Stimulated activated CD4-positive, alpha-beta T cell treated with anti-CD3 and anti-CD28 coated beads, Interleukin-15, amount 100 ng/mL, for 48 hours (primary cell): ENCODE measurements at places on chromosomes 1 and 21.

DNA sequence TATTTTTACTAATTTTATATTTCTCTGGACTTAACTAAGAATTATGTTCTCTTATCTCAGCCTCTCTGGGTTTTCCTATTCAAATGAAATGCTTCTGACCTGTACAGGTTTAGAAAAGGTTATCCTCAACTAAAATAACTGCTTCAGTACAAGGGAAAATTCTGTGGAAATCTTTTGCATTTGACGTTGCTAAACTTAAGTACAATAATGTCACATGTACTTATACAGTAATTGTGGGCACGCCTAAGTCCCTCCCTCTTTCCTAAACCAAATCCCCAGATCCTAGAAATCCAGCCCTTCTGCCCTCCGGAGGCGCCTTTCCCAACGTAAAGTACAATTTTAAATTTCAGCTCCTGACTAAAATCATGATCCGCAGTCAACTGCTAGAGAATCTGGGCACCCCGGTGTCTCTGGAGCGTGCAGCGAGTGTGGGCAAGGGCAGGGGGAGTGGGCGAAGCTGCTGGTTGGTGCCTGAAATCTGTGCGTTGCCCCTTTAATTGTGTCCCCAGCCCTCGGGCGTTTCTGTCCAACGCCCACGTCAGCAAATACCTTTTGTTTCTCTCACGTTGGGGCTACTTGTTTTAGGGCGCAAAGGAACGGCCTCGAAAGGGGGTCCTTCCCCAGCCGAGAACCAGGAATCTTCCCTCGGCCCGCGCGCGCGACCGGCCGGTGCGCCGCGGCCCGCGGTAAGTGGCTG is at the start of gene ZBTB8A:
Gene ZBTB8A (plus strand): TSS at position 541 of the 697 bp plus-strand sequence. CDS start 53,505 bp downstream, outside the sequence.
- DNase-seq = peak; percentile 9

- DNase-seq = no peak
These were observed 141.1 kb upstream of the SAMSN1 start for GRCh38 chr21:14687268-14687625.

GRCh38 chr1:54947540-54947939 is 32.9 kb upstream of the TMEM61 start:
- DNase-seq = no peak

DNA sequence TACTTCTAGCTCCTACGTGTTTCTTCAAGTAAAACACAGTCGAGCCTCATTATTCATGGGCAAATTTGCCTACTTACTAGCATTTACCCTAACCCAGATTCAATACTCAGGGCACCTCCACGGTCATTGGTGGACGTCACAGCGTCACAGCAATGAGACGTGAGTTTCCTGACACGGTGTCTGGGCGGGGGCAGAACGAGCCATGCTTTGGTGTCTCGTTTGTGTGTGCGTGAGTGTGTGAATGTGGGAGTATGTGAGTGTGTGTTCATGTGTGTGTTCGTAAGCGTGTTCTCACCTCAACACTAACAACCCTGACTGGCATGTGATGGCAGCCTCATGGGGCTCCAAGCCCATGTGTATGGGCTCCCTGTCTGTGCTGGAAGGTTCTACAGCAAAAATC is 17.5 kb upstream of the COL18A1 start:
- no peak for DNase-seq

DNA sequence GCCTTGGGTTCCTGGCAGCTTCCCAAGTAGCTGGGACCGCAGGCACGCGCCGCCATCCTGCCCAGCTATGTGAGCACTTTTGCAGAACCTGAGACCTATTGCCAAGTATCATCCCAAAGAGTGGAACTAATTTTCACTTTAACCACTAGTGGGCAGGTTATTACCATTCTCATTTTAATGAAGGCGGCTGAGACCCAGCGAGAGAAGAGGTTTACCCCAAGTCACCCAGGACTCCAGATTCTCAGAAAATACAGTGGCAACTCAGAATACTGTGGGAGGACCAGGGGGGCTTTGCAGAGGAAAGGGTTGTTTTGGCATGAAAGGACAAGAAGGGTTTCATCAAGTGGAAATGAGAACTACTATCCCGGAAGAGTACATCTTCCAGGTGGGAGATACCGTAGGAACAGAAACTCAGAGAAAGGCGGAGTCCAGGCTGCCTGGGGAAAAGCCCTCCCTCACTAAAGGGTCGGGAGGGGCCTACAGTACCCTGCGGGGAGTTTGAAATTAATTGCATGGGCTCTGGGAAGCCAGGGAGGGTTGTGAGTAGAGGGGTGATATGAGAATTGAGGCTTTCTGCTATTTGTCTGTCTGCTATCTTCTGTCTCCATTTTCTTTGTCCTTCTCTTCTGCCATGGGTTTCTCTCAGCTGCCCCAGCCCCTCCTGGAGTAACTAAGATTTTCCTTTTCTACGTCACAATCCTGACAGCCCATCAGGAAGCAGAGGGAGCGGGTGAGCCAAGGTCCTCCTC is 7.2 kb upstream of the SEMA4A start:
- no peak for DNase-seq

DNA sequence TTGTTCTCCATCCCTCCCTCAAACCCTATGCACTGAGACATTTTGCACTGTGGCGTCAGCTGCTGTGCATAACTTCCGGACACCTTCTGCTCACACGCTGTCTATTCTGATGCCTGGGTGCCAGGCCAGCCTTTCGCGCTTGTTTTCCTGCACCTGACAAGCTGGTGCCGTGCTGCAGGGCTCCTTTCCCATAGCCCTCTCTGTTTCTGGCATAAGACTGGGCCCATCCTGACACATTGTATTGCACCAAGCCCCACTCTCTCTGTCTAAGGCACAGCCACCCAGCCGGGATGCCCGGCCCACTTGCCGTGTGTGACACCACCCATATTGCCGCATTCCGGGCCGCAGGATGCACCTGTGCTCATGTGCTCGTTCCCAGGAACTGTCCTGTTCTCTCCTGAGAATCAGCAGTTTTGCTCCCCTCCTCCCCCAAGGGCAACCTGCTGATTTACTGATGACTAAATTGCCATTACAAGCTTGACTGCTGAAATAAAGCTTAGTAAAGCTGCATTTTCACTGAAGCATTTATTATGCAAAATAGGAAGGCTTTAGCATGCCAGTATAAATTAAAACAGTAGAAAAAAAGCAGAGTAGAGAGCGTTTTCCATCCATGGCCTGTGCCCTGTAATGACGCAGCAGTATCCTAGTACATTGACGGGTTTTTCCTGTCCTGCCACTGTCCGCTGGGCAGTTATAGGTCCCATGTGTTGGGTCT is 88.0 kb downstream of the CD247 start:
- DNase-seq = no peak

GRCh38 chr21:42669041-42669440 is 15.6 kb downstream of the PDE9A start:
- no peak for DNase-seq

DNA sequence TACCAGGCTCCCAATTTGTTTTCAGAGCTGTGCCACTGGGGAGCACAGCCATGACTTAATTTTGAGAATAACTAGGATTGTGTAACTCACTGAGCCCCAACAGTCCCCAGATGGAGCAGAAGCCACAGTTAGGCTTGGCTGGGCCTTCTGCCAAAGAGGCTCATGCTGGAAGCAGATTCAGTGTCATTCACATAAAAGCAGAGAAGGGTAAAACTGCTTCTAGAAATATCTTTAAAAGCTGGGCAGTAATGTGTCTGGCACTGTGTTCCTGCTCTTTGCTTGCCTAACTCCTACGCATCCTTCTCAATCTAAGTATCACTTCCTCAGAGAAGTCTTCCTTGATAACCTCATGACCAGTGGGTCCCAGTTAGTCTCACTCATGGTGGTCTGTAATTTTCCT is 20.3 kb downstream of the STK40 start:
- no peak for DNase-seq

DNA sequence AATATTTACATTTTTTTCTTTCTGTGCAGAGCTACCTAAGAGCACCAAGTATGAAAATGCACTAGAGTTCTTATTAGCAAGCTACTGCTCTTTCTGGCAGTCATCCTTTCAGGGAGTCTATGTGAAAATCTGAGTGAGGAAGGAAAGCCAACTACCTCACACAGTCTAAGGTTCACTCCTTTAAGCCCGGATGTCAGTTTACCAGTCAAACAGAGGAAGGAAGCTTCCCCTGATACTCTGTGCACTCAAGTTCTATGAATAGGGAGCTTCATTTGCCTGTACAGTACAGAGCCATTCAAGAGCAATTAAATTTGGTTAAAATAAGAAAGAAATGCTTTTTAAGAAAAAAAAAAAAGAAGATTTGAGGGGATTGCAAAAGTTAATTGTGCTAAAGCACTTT is 6.9 kb downstream of the COL11A1 start:
- DNase-seq = no peak

- no peak for DNase-seq
These were observed 671.3 kb downstream of the PTPRU start for GRCh38 chr1:29907596-29907995.

GRCh38 chr1:87706779-87707228 is 378.1 kb downstream of the LMO4 start:
- no peak for DNase-seq

GRCh38 chr1:47514229-47514628 is 76.4 kb downstream of the FOXD2 start:
- DNase-seq = no peak

DNA sequence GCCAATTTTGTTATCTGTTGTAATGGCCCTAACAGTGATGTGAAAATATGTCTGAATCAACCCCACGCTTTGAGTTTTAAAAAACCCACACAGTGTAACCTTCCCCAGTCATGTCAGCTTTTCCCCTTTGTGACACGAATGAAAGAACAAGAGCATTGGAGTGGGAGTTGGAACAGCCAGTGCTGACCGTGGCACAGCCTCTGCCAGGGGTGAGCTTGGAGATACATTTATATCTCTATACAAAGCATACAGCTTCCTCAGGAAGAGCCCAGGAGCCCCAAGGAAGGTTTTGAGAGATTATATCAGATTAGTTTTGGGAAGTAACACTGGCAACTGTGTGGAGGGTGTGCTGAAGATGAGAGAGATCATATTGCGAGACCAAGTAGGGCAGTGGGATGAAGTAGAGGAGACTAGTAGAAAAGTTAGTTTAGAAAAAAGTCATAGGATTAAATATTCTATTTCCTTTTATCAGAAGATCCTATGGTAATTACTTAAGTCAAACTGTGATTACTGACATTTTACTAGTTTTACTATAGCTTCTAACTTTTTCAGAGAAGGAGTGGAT is 15.9 kb downstream of the LRRC8B start:
- DNase-seq = no peak

- DNase-seq = no peak
These were observed 615 bp downstream of the CLIC4 start for GRCh38 chr1:24745711-24746413.

DNA sequence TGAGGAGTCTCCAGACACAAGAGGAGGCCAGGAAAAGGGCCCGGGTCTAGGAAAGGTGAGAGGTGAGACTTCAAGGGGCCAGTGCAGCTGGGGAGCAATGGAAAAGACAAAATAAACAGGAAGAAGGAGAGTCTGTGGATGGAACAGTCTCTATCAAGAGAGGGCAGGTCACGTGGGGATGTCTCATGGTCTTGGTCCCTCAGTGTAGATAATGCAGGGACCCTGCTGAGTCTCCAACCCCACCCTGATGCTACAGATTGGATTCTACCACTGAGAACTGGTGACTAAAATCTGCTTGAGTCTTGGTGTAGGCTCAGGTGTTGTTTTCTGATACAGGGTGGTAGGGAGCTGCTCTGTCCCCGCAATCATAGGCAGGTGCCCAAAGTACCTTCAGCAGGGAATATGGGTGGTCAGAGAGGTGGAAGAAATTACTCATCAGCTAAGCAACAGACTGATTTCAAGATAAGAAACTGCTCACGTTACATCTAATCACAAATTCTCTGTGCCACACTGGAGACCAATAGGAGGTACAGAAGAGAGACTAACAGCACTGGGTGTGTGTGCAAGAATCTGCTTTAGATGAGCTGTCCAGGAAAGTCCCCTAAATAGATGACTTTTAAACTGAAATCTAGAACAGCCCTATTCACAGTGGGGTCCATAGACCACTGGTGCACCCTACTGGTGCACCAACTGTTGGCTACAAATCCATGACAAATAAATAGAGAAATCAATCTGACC is 101.5 kb upstream of the TLR5 start:
- DNase-seq = no peak

- DNase-seq = peak; percentile 14
These were observed 16.9 kb upstream of the MTF2 start for GRCh38 chr1:93061895-93062792.

DNA sequence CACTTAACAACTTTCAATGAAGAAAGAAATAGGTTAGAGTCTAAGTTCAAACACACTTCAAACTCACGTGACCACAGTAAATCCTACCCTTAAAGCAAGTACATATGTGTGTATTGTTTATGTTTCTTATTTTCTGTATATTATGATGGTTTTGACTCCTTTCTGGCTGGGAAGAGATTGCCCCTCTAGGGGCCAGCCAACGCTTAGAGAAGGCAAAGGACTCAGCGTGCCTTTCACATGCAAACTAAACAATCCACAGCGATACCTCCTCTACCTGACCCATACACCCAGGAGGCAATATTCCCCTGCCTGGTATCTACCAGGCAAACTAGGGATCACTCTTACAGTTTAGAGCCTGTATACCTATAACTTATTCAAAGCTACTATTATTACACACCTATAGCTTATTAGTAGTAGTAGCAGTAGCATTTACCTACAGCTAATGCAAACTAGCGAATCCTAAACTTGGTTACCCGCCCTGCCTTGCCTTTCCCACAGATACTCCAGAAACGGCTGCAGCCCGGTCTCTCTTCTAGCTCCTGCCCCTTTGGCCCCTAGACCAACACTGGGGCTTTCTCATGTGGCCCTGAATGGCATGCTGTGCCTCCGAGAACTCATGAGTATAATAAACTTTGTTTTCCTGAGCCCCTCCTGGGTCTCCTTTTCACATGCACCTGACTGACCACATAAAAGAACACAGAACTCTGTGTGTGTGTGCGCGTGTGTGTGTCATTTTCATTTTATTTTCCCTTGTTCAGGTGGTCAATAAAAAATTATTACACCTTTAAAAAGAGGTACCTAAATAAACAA is 14.0 kb downstream of the NRIP1 start:
- DNase-seq = no peak

DNA sequence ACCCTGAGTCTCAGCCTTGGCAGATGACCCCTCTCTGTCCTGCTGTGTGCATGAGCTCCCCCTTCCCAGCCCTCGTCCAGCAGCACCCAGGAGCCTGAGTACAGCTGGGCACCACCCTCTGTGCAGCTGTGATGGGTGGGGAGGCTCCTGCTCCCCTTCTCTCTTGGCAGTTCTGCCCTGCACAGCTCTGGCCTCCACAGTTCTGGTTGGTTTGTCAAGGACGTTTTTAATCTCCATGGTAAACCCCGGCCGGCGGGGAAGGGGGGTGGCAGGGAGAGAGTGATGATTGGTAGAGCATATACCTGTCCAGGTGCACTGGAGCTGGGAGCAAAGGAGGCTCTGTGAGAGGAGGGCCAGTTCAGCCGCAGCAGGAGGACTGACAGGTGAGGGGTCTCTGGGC is at the start of gene CLCNKA:
Gene CLCNKA (plus strand): TSS at position 356 of the 400 bp plus-strand sequence. CDS start 584 bp downstream, outside the sequence.
- no peak for DNase-seq

- no peak for DNase-seq
These were observed 5.9 kb downstream of the CEP85 start for GRCh38 chr1:26239936-26240335.

DNA sequence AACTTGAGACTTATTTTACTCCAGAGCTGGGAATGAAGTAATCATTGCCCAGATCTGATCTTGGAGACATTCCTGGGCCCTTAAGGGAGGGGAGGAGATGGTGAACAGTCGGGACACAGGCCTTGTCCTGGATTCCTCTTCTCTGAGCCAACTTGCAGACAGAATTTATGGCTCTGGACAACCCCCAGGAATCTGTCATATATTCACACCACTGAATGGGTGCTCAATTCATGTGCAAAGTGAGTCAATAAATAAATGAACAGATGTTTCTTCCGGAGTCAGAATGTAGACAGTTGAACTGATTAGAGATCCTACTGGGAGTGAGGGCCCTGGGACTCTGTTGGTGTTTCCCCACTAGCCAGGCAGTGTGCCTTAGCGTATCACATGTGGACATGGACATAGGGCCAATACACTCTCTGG is 2.6 kb downstream of the TUFT1 start:
- no peak for DNase-seq
